EH (cell line): ENCODE measurements at places on chromosomes 12 and 14.

DNA sequence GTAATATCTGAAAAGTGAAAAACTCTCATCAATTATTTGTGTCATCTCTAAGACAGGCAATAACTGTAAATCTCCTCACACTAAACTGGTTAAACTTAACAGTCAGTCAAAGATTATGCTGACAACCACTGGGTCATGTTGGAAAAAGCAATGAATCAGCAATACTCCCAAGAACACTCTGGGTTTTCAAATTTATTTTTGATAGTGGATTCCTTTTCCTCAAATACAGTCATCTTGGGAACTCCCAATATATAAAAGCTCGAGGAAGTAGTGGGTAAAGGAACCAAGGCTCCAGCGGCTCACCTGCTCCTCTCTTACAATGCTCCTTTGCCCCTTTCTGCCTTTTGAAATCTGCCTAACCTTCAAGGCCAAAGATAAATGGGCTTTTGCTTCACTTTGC lies 70.0 kb downstream of the ARMH4 start:
- DNase-seq, result peak; percentile 48

DNA sequence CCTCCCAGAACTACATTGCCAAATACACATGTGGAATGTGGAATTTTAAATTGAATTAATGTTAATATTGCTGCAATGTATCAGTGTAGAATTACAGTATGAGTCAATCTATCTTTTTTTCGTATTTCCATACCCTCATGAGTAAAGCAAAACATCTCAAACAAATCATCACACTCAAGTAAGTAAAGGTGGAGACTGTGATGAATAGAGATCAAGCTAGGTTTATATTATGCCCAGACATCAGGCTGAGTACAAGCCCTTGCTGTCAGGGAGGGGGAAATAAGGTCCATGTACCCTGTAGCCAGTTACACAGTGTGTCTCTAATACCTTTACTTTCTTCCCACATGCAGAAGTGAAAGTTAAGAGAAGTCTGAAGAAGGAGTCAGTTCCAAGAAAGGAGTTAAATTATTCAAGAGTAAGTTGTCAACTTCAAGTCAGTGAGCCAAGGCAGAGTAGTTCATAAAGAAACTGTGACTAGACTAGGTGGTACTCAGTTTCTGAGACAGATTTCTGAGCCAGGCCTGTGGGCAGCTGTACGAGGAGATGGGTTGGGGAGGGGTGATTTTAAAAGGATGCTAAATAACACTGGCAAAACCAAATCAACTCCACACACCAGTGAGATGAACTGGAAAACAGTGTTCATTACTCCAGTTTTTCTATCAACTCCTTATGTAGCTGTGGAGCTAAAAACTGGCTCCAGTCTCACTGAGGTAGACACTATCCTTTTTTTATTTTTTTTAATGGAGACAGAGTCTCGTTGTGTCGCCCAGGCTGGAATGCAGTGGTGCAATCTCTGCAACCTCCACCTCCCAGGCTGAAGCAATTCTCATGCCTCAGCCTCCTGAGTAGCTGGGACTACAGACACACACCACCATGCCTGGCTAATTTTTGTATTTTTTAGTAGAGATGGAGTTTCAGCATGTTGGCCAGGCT lies 23.8 kb upstream of the STK38L start:
- peak; percentile 22 for DNase-seq

GRCh38 chr12:42530284-42530683 lies 59.3 kb downstream of the PRICKLE1 start:
- DNase-seq, result no peak

DNA sequence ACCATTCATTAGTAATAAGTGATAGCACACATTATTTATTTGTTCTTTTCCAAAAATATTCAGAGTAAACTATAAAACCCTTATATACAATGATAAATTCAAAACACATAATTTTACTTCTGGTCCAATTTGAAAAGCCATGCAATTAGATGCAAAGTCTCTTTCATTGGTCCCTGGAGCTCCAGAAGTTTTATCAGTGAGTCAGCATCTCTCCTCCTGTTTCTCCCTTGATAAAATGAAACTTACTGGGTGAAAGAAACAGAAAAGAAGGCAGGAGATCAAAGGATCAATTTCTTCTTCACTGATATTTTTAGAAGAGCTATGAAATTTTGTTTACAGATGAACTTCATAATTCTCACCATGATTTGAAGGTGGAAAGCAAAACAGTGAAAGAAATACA lies 47.5 kb downstream of the IFNG start:
- no peak for DNase-seq

DNA sequence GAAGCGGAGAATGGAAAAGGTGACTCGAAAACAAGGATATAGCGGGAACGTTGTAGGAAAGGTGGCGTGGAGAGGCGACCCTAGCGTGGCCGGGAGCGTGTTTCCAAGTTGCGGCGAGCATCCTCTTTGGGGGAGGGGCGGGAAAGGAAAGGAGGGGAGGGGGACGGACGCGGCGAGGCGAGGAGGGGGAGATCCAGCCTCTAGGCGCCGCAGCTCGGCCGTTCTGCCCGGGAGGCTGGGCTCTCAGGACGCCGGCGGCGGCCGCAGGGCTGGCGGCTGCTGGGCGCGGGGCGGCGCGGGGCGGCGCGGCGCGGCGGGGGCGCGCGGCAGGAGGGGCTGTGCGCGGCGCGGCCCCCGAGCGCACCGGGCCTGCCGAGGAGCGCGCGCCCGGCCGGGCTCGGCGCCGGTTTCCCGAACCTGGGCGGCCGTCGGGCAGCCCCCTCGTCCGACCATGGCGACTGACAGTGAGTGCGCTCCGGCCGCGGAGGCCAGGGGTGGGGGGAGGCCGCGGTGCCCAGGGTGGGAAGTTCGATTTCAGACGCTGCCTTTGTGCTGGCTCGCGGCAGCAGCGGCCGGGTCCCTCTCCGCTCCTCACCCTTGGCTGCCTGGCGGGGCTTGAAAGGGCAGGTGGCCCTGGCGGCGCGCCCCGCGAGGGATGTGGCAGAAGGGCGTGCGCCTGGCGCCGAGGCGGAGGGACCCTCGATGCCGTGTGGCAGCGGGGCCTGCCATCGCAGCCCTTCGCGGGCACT lies 50.3 kb downstream of the SNAPC1 start:
- DNase-seq, result no peak

DNA sequence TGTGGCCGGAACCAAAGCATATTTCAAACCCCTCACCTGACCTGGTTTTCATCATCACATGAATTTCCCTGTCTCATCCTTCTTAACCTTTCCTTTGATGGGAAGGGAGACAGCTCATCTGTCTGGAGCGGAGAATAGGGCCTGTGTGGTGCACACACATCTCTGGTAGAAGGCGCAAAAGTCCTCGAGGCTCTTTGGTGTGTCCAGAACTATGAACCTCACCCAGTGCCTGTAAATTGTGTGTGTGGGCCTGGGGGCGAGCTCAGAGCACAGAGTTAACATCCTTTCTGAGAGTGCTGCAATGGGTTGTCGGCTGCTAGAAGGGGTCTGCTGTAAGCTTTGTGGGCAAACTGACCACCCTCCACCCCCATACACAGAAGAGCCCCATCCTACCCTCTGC lies 749 bp downstream of the GALNT6 start:
- no peak for DNase-seq

GRCh38 chr12:132360906-132361777 lies 31.8 kb upstream of the GALNT9 start:
- no peak for DNase-seq

DNA sequence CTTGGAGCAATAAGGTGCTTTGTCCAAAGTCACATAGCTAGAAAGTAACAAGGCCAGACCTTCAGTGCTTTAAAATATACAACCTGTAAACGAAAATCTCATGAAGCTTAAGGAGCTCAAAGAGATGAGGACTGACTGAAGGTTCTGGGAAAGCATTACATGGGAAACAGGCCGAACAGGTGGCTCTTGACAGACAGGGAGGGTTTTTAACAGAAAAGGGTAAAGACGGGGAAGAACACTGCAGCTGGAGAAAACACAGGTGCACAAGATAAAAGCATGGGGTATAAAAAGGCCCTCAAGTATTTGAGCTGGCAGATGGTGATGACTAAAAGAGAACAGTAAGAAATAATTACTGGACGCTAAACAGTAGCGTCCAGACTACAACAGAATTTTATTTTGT lies 257.2 kb downstream of the NELL2 start:
- DNase-seq, result no peak

DNA sequence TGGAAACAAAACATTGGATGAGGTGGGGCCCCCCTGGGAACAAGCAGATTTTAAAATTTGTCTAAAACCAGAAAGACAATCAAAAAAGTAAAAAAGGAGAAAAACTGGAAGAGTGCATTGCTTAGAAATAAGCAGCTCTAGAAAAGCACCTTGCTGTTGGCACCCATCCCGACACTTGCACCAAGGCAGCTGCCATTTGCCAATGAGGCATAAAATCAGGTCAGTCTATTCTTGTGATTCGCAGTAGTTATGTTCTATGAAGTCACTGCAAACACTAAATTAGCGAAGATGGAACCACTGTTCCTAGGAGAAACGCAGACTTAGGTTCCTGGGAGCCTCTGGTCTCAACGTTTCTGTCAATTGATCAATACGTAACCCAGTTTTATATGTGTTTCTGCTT lies 16.2 kb downstream of the VPS33A start:
- DNase-seq, result no peak

DNA sequence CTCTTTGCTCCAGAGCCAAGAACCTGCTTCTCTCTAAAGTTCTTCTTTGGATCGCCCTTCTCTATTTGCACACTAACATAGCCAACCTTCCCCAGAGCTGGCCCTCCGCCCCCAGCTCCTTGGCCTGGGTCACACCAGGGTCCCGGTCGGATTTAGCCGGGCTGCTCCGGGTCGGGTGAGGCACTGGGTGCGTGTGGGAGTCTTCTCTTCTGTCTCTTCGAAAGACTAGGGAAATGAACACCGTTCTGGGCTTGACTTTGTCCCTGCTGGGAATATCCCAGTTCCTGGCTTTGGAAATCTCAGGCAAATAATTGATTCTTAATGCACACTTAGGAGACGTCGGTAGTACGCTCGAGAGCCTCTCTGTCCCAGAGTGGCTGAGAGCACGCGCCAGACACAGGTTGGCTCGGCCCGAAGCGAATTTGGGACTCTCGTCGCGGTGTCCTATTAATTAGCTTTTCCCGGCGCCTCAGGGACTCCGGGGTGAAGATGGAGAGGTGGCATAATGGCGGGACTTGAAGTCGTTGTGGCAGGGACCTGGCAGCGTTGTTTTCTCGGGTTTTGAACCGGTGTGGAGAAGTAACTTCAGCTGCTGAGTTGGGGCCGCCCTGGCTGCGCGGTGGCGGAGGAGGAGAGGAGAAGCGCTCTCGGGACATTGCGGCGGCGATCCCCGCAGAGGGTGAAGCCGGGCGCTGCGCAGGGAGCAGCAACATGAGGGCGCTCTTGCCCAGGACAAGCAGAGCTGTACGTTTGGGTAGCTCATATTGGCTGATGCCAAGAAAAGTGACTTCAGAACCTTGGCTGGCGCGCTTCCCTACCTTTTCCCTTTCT lies 7.5 kb downstream of the FOXG1 start:
- peak; percentile 7 for DNase-seq

GRCh38 chr14:63881926-63882325 lies 29.1 kb downstream of the SYNE2 start:
- no peak for DNase-seq

DNA sequence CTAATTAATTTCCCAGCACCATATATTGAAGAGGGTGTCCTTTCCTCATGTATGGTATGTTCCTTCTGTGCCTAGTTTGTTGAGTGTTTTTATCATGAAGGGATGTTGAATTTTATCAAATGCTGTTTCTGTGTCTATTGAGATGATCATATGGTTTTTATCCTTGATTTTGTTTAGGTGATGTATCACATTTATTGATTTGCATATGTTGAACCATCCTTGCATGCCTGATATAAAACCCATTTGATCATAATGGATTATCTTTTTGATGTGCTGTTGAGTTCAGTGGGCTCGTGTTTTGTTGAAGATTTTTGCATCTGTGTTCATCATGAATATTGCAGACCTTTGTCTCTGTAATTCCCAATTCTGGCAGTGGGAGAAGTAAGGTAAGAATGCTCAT lies 44.6 kb downstream of the RASSF8 start:
- no peak for DNase-seq

- no peak for DNase-seq
Observed at GRCh38 chr12:835754-836518, 83.6 kb downstream of the WNK1 start.

- peak; percentile 73 for DNase-seq
Observed at GRCh38 chr12:49357103-49357678, 10.1 kb upstream of the SPATS2 start.

DNA sequence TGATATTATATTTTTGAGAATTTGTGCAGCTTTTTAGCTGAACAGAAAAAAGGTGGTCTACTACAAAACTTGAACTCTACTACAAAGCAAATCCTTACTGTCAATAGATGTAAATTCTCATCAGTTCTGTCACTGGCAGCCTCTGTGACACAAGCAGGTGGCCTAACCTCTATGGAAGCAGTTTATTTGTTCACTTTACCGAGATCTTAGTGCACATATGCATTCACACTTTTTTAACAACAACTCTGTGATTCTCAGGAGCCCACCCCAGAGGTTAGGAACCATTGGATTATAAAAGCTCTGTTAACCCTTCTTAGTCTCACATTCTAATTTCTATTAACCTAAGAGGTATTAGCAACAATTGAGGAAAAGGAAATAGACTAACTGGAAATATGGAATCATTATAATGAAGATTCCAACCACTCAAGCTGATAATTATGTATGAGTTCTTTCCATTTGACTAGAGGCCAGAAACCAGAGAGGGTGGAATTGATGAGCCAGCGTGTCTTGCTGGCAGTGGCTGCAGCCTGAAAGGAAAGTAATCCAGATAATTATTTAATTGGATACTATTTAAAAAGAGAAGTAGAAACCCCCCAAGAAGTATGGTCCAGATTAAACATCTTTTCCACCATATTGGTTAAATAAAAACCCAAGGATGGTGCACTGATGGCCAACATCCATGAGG lies 451.1 kb downstream of the TMEM117 start:
- no peak for DNase-seq

DNA sequence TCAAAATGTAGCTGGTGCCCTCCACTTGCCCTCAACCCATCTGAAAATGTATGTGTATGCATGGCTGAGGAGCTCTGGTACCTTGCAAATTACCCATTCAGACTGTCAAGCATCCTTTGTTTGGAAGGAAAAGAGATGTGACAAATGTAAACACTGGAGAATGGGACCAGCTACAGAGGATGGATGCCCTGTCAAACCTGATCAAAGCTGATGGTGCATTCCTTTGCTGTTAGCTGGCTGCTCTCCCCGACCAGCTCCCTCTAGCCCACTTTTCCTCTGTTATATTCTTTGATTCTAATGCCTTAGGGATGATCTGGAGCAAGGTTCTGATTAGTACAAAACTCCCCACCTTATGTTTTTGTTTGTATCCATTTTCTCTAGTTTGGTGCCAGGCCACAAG lies 310.3 kb downstream of the C12orf75 start:
- DNase-seq, result peak; percentile 55

- no peak for DNase-seq
Observed at GRCh38 chr14:104280902-104281767, 142.7 kb downstream of the KIF26A start.

DNA sequence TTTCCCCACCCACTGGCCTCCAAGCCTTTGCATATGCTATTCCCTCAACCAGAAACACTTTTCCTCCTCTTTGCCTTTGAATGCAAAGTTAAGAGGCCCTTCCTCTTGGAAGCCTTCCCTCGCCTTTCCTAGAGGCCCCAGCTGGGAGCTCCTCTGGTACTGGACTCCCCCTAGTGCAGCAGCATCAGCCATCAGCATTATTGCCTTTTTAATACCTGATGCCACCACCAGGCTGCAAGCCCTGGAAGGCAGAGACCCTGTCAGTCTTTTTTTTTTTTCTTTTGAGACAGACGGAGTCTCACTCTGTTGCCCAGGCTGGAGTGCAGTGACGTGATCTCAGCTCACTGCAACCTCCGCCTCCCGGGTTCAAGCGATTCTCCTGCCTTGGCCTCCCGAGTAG lies 19.1 kb upstream of the PLA2G1B start:
- no peak for DNase-seq
